Natural killer cell treated with Interleukin-12 subunit alpha and Interleukin-12 subunit beta and Interleukin-15 and Interleukin-18, amount 100 ng/mL, for 72 hours (primary cell): ENCODE measurements at places on chromosomes 6 and 20.

DNA sequence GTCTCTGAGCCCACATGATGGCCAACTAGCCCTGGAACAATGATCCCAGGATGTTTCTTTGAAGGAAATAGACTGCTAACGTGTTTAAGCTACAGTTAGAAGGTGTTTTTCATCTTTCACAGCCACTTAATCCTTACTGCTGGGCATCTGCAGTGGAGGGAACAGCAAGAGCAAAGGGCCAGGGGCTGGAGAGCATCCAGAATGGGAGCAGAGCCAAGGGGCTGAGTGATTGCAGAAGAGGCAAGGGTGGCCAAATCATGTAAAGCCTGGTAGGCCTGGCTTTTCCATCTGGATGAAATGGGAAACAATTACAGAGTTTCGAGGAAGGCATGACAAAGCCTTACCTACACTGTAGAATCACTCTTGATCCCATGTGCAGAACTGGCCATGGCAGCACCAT is 18.7 kb upstream of the LAMP5 start:
- H3K4me3 ChIP-seq: no peak overlapping the region
- H3K27me3 ChIP-seq: no peaks in the 10 kb centered on the region
- H3K36me3 ChIP-seq: no peaks in the 10 kb centered on the region
- H3K27ac ChIP-seq: no peak overlapping the region

DNA sequence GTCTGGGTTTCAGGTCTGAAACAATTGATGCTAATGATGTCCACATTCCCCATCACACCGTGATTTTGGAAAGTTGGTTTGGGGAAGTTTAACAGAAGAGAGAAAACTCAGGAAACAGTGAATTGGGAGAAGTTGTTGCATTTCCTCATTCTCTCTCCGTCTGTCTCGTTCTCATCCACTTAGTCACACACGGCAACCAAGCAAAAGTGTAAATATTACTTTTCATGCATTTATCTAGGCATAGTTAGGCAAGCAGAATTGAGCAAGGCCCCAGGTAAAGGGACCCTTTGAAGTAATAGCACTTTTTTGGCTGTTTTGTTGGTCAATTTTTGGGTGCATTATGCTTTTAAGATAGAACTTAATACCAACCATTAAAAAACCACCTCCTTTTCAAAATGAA is 137.0 kb upstream of the SULF2 start:
- no peaks in the 10 kb centered on the region for H3K4me1 ChIP-seq
- DNase-seq: no peak
- no peak overlapping the region for H3K4me3 ChIP-seq
- H3K36me3 ChIP-seq: peaks cover 5% of the 10 kb centered on the region

DNA sequence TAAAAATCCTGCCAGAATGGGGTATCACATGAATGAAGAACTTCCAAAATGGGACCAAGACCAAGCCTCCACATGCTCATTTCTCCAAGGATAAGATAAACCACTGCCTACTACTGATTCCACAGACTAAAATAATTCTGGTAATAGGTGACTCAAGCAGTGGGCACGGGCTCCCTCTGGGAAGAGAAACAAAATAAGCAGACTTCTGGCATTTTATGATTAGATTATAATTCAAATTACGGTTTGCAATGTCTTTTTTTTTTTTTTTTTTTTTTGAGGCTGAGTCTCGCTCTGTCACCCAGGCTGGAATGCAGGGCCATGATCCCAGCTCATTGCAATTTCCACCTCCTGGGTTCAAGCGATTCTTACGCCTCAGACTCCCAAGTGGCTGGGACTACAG is 16.0 kb downstream of the UQCC1 start:
- H3K4me1 ChIP-seq: no peaks in the 10 kb centered on the region
- no peaks in the 10 kb centered on the region for H3K27me3 ChIP-seq
- H3K36me3 ChIP-seq: no peaks in the 10 kb centered on the region
- H3K27ac ChIP-seq: no peak overlapping the region

- DNase-seq: no peak
- no peaks in the 10 kb centered on the region for H3K27me3 ChIP-seq
- H3K36me3 ChIP-seq: no peaks in the 10 kb centered on the region
- peak overlapping the region; percentile 97 for H3K4me3 ChIP-seq
These were observed 429 bp downstream of the AMD1 start for GRCh38 chr6:110874880-110875547.

DNA sequence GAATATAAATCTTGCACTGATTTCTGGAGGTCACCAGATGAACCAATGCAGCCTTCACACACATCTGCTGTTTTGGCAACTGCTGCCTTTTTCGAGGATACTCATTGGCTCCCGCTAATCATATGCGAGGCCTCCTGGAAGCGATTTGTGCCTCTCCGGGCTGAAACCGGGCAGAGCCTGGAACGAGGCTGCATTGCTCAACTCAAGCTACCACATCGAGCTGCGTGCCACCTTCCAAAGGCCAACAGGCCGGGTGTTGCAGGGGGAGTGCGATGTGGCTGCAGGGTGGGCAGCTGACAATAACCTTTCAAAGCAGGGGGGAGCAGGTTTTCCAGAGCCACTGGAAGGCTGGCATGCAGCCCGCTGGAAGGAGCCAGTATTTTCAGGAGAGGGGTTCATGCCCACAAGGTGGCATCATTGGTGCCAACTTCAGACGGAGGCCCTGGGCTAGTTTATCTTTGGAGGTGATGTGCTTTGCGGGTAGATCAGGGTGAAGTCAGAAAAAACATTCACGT is 122.6 kb upstream of the IFNGR1 start:
- H3K4me1 ChIP-seq: peaks cover 27% of the 10 kb centered on the region
- peak overlapping the region; percentile 68 for H3K27ac ChIP-seq
- no peaks in the 10 kb centered on the region for H3K27me3 ChIP-seq
- DNase-seq: peak; percentile 66
- H3K4me3 ChIP-seq: peak overlapping the region; percentile 83

GRCh38 chr6:34349211-34349610 is 43.3 kb downstream of the NUDT3 start:
- H3K4me1 ChIP-seq: peaks cover 2% of the 10 kb centered on the region
- H3K27me3 ChIP-seq: no peaks in the 10 kb centered on the region
- no peak for DNase-seq
- H3K27ac ChIP-seq: no peak overlapping the region
- H3K36me3 ChIP-seq: no peaks in the 10 kb centered on the region

- DNase-seq: peak; percentile 81
- peak overlapping the region; percentile 93 for H3K4me3 ChIP-seq
- H3K27me3 ChIP-seq: peaks cover 39% of the 10 kb centered on the region
- peak overlapping the region; percentile 99 for H3K27ac ChIP-seq
These were observed 5.3 kb downstream of the LINC00237 start for GRCh38 chr20:21100578-21101452.

- H3K4me3 ChIP-seq: no peak overlapping the region
- no peak for DNase-seq
- no peaks in the 10 kb centered on the region for H3K27me3 ChIP-seq
- H3K27ac ChIP-seq: no peak overlapping the region
- no peaks in the 10 kb centered on the region for H3K36me3 ChIP-seq
These were observed 111.5 kb upstream of the RPS6KA2 start for GRCh38 chr6:166738386-166739116.

GRCh38 chr20:15927893-15928650 is 645.2 kb downstream of the KIF16B start:
- H3K4me1 ChIP-seq: no peaks in the 10 kb centered on the region
- H3K27ac ChIP-seq: no peak overlapping the region
- no peak overlapping the region for H3K4me3 ChIP-seq
- no peaks in the 10 kb centered on the region for H3K36me3 ChIP-seq
- H3K27me3 ChIP-seq: no peaks in the 10 kb centered on the region
- no peak for DNase-seq

DNA sequence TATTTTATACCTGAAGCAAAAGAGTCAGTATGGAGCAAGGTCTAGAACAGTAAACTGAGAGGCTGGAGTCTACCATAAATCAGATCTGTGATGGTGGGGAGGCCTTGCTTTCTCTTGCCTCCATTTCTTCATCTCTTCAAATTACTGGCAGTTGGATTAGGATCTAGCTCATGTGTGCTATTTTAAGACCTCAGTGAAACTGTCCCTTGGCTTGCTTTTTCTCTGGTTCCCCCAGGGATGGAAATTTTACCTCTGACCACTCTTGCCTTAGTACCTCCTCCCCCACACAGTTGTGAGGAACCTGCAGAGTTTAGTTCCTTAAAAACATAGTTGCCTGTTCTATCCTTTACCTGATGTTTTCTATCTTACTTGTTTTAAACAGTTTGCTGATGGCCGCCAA is 8.5 kb downstream of the TMEM14B start:
- H3K27ac ChIP-seq: no peak overlapping the region
- peaks cover 21% of the 10 kb centered on the region for H3K4me1 ChIP-seq
- peaks cover 24% of the 10 kb centered on the region for H3K36me3 ChIP-seq
- H3K27me3 ChIP-seq: peaks cover 9% of the 10 kb centered on the region

GRCh38 chr20:17634661-17635331 is 47.2 kb downstream of the RRBP1 start:
- peaks cover 6% of the 10 kb centered on the region for H3K4me1 ChIP-seq
- no peak for DNase-seq
- H3K27me3 ChIP-seq: no peaks in the 10 kb centered on the region
- no peak overlapping the region for H3K27ac ChIP-seq
- no peak overlapping the region for H3K4me3 ChIP-seq

DNA sequence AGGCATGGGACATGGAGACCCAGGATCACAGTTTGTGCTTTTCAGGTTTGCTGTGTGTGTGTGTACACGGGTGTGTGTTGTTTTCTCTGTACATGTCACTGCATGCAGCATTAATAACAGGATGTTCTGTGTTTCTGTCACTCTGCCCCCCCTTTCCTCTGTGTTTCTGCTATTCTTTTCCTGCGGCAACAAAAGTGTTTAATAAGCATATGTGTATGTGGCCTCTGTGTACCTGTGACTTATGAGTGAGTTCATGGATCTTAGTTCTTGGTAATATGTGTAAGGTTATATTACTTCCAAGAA is 9.8 kb downstream of the SYNGAP1 start:
- no peak for DNase-seq
- peaks cover 76% of the 10 kb centered on the region for H3K4me1 ChIP-seq
- H3K27ac ChIP-seq: peak overlapping the region; percentile 89
- H3K27me3 ChIP-seq: no peaks in the 10 kb centered on the region

DNA sequence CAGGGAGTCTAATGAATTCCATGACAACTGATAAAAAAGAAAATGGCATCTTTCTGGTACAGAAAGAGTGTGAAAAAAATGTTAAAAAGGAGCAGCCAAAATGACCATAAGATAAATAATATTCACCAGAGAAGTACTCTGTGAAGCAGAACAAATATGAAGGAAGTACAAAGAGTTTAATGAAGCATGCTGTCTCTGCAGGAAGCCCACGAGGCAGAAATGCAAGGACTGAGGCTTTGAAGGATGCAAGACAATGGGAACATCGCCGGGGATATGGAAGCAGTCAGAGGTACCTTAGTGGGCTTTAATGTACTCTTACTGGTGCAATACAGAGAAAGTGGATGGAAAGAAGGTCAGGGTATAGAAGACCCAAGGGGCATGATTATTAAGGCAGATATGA is 50.7 kb downstream of the NOX3 start:
- H3K27ac ChIP-seq: no peak overlapping the region
- H3K4me1 ChIP-seq: peaks cover 2% of the 10 kb centered on the region
- H3K4me3 ChIP-seq: no peak overlapping the region
- peaks cover 14% of the 10 kb centered on the region for H3K27me3 ChIP-seq
- DNase-seq: no peak

GRCh38 chr6:42066156-42066675 is 15.9 kb downstream of the TAF8 start:
- no peak overlapping the region for H3K4me3 ChIP-seq
- DNase-seq: no peak
- no peaks in the 10 kb centered on the region for H3K4me1 ChIP-seq
- H3K36me3 ChIP-seq: peaks cover 5% of the 10 kb centered on the region
- H3K27ac ChIP-seq: no peak overlapping the region

GRCh38 chr6:17410281-17410680 is 16.9 kb downstream of the CAP2 start:
- H3K27ac ChIP-seq: no peak overlapping the region
- no peak overlapping the region for H3K4me3 ChIP-seq
- no peaks in the 10 kb centered on the region for H3K36me3 ChIP-seq
- H3K27me3 ChIP-seq: peaks cover 11% of the 10 kb centered on the region

DNA sequence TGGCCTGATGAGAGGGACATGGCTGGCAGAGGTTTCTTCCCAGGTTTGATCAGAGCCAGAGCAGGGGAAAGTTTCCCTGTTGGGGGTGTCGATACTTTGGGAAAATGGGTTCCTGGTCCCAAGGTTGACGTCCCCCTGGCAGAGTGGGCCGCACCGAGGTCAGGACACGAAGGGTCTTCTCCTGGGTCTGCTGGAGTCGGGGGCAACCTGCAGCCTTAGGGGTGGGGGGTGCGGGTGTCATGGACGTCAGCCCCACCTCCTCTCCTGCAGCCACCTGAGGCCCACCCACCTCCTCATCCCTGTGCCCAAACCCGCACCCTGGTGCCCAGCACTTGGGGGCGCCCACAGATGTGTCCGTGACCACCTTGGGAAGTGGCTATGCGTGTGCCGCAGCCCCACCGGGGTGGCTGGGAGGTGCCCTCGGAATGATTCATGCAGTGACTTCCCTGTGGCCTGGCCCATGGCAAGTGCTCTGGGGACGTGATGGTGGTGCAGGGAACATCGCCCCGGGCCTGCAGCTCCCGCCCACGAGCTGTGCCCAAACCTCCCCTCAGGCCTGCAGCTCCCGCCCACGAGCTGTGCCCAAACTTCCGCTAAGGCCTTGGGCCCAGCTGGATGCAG is 64.9 kb downstream of the YTHDF1 start:
- H3K27me3 ChIP-seq: peaks cover 33% of the 10 kb centered on the region
- H3K27ac ChIP-seq: no peak overlapping the region
- no peak overlapping the region for H3K4me3 ChIP-seq
- H3K36me3 ChIP-seq: peaks cover 14% of the 10 kb centered on the region

- no peaks in the 10 kb centered on the region for H3K27me3 ChIP-seq
- H3K36me3 ChIP-seq: no peaks in the 10 kb centered on the region
- H3K27ac ChIP-seq: no peak overlapping the region
These were observed 785.2 kb upstream of the FLRT3 start for GRCh38 chr20:15122613-15123012.

DNA sequence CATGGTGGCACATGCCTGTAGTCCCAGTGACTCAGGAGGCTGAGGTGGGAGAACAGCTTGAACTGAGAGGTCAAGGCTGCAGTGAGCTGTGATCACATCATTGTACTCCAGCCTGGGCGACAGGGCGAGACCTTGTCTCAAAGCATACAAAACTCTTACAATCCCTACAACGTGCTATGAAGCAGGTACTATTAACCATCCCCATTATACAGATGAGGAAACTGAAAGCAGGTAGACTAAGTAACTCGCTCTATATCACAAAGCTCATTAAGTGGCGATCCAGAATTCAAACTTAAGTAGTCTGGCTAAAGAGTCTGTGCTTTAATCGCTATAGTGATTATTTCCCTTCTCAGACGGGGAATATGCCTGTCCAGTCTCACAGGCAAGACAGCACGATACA is 54.7 kb downstream of the CDK19 start:
- no peaks in the 10 kb centered on the region for H3K27me3 ChIP-seq
- peaks cover 22% of the 10 kb centered on the region for H3K4me1 ChIP-seq
- DNase-seq: no peak
